B cell (primary cell): ENCODE measurements at places on chromosomes 7 and 10.
A peak's percentile ranks its signal among the peaks of the same experiment; 100 is the strongest.

DNA sequence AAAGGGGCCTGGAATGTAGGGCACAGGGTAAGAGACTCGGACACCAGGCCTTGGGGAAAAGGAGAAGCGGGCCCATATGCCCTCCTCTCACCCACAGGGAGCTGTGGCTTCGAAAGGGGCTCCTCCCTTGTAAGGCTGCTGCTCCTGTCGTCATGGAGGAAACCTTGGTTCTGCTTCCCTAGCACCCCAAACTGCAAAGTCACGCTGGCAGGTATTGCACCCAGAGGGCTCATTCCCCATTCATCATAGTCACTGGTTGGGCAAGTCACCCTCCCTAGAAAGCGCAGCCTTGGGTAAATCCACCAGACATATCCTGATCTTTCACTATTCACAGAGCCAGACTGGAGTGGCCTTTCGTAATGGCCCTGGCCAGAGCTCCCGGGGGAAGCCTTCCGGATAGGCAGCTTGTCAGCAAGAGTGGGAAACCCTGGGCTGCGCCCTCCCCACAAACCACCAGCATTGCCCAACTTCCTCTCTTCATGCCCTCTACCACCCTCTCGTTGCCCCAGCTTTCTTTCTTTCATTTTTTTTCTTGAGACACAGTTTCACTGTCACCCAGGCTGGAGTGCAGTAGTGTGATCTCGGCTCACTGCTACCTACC is 121.0 kb downstream of the HIP1 start:
- H3K27ac ChIP-seq = peak overlapping the region; percentile 47
- peak; percentile 76 for DNase-seq
- peaks cover 58% of the 10 kb centered on the region for H3K4me1 ChIP-seq

DNA sequence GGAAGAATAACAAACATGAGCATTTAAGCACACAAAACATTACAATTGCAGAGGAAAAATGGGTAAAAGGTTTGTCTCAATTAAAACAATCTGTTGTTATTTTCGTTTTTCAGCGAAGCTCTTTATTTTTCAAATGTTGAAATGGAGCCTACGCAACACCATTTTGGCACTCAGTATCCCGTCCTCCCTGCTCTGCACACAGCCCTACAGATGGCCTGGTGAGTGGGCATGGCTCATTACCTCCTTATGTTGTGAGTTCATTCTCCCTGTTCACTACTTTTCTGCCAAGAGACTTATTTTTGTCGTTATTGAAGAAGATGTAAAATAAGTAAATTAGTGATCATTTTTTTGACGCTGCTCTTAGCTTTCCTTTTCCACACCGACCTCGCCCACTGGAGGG is 167.8 kb upstream of the CXCL12 start:
- no peaks in the 10 kb centered on the region for H3K36me3 ChIP-seq
- H3K4me3 ChIP-seq = no peak overlapping the region
- no peak for DNase-seq
- H3K4me1 ChIP-seq = no peaks in the 10 kb centered on the region
- H3K27ac ChIP-seq = no peak overlapping the region

GRCh38 chr10:86449926-86450558 is 71.5 kb downstream of the WAPL start:
- peak overlapping the region; percentile 66 for H3K27ac ChIP-seq
- H3K4me1 ChIP-seq = peaks cover 25% of the 10 kb centered on the region
- H3K27me3 ChIP-seq = no peaks in the 10 kb centered on the region
- H3K4me3 ChIP-seq = peak overlapping the region; percentile 22

DNA sequence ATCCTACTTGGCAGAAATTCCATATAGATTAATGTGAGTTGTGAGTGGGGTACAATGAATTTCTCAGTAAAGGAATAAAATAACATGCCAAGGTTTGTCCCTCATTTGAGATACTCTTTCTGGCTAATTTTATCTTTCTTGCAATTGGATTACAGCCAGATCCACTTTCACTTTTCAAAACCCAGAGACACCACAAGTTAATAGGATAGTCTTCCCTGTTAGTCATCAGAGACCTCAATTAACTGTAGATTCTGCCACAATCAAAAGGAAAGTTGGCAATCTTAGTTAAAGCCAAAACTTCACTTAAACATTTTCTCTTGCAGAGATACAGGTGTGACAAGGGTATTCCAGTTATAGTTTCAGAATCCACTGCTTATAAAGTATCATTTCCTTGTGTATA is 91.4 kb upstream of the PHYHIPL start:
- no peak overlapping the region for H3K4me3 ChIP-seq
- H3K27ac ChIP-seq = no peak overlapping the region
- no peaks in the 10 kb centered on the region for H3K27me3 ChIP-seq
- no peaks in the 10 kb centered on the region for H3K36me3 ChIP-seq
- DNase-seq = no peak
- no peaks in the 10 kb centered on the region for H3K4me1 ChIP-seq

- no peak overlapping the region for H3K4me3 ChIP-seq
- DNase-seq = no peak
- H3K27me3 ChIP-seq = no peaks in the 10 kb centered on the region
- no peaks in the 10 kb centered on the region for H3K36me3 ChIP-seq
Observed at GRCh38 chr7:79302293-79302692, 151.2 kb downstream of the MAGI2 start.

DNA sequence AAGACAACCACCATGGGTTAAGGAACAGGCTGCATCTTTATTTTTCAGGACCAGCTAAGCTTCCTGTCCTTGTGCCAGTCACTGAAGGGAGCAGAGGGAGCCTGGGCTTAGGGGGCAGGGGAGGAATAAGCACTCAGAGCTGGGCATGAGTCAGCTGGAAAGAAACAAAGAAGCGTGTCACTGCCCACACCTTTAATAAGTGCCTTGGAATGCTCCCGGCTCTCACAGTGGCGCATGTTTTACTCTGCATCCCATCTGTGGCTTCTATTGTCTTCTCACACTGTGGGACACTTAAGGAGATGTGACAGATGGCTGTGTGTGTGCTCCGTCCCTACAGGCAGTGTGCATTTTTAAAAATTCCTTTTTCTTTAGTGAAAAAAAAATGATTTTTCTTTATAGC is 71.7 kb downstream of the MTURN start:
- H3K4me1 ChIP-seq = peaks cover 6% of the 10 kb centered on the region
- no peaks in the 10 kb centered on the region for H3K27me3 ChIP-seq
- H3K27ac ChIP-seq = no peak overlapping the region
- H3K36me3 ChIP-seq = no peaks in the 10 kb centered on the region
- DNase-seq = no peak
- H3K4me3 ChIP-seq = no peak overlapping the region

- no peaks in the 10 kb centered on the region for H3K4me1 ChIP-seq
- H3K4me3 ChIP-seq = no peak overlapping the region
- H3K27ac ChIP-seq = no peak overlapping the region
- H3K27me3 ChIP-seq = no peaks in the 10 kb centered on the region
Observed at GRCh38 chr7:151692721-151693120, 173.0 kb upstream of the RHEB start.
